Head of caudate nucleus (tissue), 42 donors: ENCODE measurements at places on chromosomes 2 and 18.

DNA sequence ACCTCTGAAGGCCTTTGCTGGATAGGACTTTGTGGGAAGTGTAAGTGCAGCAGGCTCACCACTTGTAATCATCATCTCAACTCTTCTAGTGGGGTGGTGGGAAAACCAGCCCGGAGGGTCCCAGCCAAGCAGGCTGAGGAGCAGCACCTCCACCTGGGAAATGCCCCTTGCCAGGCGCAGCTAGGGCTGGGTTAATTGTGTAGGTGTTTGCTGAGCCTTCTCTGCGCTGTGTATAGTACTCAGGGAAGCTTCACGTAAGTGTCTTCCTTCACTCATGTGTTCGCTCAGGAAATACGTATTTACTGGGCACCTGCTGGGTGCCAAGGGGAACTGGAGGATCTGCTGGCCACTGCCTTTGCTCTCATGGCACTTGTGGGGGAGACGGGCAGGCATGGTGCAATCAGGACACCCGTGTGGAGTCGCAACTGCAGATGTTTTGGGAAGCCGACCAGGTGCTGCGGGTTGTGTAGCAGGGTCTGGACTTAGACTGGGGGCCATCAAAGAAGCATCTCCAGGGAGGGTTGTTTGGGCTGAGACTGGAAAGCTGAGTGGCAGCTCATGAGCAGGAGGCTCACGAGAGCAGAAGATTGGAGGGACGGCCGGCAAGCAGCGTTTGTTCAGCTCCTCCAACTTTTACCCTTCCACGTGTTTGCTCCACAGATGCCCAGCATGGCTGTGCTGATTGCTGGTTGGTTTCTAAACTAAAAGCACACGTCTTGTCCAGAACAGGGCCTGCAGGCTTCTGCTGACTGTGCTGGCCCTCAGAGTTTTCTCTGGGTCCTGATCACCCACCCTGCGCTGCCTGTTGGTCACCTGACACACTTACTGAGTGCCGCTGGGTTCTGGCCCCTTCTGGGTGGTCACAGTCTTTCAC is 164.6 kb downstream of the LDLRAD4 start:
- peak; percentile 44 for DNase-seq

DNA sequence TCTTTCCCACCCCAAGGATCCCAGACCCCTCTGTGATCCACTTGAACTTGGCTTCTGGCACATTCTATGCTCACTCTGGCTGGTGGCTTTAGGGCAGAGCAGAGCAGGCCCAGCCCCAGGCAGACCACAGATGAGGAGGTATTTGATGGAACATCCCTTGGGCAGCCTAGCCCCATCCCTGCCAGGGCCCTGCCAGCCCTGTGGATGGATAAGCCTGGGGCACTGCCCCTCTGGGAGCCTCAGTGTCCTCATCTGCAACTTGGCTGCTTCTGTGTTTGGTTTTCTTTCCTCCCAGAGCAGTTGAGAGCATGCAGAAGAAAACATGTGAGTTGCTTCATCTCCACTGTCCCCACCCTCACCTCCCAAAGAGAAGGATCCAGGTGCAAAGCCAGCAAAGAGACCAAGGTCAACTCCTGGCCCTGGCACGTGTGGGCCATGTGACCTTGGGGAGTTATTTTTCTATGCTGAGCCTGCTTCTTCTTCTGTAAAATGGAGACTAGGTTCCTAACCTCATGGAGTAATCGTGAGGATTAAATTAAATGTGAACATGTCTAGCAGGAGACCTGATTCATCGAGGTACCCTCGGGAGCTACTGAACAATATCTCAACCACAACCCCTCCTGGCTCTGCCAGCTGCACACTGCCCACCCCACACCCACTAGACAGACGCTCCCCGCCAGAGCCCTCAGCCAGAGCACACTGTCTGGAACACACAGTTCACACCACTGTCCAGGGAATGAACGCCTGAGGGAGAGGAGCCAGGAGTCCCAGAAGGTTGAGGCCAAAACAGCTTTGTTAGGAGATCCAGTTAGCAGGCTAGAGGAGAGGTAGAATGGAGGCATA is 14.6 kb upstream of the TNS1 start:
- DNase-seq = peak; percentile 26

DNA sequence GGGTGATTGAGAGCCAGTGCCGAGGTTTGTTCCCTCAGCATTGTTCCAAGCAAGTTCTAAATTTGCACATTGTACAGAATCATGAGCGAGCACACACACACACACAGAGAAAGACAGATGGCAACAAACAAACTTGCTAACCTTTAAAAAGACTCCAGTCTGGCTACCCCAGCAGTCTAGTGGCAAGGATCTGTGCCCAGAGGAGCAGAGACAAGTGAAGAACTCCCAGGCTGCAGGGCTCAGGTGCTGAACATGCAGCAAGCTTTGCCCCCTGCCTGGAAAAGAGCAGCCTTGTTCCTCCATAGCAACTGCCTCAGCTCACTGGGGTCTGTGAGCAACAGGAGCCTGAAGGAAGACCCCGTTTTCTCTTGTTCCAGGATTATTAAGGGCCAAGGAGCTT is 169.2 kb upstream of the CCDC68 start:
- no peak for DNase-seq

DNA sequence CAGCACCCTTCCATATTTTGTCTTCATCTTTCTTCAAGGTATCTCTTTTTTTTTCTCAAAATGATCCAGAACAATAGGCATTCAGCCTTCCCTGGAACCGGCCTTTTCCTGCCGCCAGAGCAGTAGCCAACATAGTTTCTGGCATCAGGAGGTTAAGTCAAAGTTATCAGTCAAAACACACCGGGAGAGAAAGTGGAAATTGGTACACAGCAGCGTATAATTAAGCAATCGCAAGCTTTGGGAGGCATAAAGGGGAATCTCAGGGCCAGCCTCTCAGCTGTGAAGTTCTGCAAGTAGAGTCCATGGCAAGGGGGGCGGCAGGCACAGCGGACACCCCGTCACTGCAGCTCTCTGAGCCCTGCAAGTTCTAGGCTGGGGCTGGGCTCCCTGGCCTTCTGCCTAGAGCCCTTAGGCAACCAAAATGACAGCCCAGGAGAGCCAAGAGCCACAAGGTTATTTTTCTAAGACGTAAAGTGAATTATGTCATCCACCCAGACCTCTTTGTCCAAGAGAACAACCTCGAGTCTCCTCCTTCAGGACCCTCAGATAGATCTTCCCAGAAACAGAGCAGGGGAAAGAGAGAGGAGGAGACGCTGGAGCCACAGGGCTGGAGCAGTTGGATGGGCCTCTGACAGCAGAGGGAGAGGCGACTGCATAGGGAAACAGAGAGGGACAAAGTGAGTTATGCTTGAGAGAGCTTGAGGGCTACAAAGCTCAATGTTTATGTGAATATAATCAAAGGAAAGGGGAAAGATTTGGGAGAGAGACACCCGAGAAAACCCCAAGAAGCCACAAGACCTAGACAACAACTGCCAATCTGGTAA is 114.7 kb downstream of the BCL2L11 start:
- DNase-seq = no peak

- DNase-seq = no peak
Measured at GRCh38 chr18:63320975-63321265, 1.4 kb upstream of the BCL2 start.

DNA sequence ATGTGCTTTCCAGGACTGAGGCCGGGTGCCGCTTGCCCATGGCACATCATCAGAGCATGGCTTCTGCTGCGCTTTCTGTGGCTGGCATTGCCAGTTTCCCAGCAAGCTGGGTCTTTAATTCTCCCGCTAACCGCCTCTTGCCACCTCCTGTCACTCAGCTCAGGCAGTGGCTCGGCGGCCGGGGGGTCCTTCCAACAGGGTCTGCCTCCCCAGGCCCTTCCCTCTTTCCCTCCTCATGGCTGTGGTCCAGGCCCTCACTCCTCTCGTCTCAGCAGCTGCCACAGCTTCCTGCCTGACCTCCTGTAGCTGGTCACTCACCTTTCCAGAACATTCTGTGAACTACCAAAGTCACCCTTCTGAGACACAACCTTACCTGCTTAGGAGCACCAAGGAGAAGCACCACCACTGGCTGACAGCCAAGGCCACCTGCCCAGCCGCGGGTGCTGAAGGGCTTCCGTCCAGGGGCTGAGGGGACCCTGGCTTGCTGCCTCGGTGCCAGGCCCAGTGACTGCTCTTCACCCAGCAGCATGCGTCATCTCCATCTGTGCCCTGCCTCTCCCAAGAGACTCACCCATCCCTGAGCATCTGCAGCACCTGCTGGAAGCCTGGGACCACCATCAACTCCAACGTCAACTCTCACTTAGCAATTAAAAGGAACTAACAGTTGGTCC is 22.6 kb downstream of the CHMP1B start:
- no peak for DNase-seq

GRCh38 chr2:66389651-66390131 is 45.2 kb upstream of the MEIS1 start:
- no peak for DNase-seq

GRCh38 chr2:54207666-54208195 is 48.3 kb downstream of the TSPYL6 start:
- no peak for DNase-seq

DNA sequence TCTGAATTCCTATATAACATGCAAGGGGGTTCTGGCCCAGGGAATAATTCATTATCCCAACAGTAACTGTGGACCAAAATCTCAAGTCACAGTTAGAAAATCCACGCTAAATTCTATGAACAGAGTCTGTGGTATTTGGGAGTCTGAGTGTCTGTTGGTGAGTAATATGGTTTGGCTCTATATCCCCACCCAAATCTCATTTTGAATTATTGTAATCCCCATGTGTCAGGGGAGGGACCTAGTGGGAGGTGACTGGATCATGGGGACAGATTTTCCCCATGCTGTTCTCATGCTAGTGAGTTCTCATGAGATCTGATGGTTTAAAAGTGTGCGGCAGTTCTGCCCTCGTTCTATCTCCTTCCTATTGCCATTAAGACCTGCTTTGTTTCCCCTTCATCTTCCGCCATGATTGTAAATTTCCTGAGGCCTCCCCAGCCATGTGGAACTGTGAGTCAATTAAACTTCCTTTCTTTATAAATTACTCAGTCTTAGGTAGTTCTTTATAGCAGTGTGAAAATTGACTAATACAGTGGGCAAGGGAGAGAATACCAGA is 68.3 kb downstream of the NBAS start:
- DNase-seq = no peak

GRCh38 chr2:11679016-11679415 is 9.0 kb upstream of the NTSR2 start:
- DNase-seq = no peak

- DNase-seq = no peak
Measured at GRCh38 chr2:25198209-25198525, 29.8 kb upstream of the POMC start.

GRCh38 chr2:223880796-223881195 is 43.4 kb upstream of the AP1S3 start:
- DNase-seq = no peak

GRCh38 chr18:7301094-7301493 is 70.2 kb downstream of the LRRC30 start:
- DNase-seq = no peak

DNA sequence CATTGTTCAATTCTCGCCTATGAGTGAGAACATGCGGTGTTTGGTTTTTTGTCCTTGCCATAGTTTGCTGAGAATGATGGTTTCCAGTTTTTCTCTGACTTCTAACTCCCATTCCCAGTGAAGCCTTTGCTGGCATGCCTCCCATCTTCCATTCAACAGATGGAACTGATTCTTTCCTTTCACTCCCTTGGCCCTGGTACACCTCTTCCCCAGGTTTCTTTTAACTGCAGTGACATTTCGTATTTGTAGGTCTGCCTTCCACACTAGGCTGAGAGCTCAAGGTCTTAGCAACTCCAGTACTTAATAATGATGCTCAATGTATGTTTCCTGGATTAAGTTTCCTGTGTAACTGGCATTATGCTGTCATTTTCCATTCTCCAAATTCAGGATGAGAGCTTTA is 48.5 kb downstream of the GAREM1 start:
- no peak for DNase-seq

DNA sequence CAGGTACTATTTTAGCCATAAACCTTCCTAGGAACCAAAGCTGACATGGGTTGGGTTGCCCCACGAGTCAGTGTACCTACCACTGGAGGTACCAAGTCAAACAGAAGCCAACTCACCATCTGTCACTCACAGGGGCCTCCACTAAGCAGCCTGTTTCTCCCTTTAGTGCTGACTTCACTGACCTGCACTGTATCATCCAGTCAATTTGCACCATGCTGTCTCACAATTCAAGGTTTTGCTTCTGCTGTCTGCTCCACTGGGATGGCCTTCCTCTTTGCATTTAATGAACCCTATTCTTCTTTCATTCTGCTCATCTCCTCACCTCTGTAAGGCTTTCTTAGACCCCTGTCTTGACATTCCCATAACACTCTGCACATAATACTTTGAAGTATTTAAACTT is 47.2 kb downstream of the EIF2AK3 start:
- DNase-seq = no peak

DNA sequence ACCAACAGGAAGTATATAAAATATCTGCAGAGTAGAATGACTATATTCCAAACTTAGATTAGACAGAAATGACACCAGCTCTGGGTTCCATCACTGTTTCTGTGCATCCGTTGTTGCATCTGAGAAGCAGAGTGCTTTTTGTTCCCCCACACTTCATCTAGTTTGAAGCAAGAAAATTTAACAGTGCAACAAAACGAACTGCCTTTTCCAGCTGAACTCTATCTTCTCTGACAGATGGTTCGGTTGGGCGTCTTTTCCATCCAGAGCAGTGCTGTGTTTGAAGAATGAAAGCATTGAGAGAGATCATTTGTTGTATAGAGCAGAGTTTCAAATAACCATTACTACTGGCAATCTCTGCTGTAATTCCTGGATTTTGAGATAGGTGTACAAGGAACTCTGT is 757.5 kb downstream of the DPP10 start:
- DNase-seq = no peak

DNA sequence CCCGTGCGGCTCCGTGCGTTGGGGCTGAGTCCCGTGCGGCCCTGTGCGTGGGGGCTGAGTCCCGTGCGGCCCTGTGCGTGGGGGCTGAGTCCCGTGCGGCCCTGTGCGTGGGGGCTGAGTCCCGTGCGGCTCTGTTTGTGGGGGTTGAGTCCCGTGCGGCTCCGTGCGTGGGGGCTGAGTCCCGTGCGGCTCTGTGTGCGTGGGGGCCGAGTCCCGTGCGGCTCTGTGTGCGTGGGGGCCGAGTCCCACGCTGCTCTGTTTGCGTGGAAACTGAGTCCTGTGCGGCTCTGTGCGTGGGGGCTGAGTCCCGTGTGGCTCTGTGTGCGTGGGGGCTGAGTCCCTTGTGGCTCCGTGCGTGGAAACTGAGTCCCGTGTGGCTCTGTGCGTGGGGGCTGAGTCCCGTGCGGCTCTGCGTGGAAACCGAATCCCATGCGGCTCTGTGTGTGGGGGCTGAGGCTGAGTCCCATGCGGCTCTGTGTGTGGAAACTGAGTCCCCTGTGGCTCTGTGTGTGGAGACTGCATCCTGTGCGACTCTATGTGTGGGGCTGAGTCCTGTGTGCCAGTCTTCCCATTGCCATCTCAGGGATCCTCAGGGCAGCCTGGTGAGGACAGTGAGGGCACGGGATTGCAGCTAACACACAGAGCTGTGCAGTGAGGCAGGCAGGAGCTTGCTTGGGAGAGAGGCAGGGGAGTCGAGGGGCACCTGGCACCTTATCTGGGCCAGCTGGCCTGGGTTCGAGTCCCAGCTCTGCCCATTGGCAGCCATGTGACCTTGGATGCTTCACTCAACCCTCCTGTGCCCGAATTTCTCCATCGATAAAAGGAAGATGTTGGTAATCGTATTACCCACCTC is 44.5 kb downstream of the LDLRAD4 start:
- DNase-seq = no peak
